ENCODE measurements at places on chromosomes 1 and 21.

GRCh38 chr1:116115476-116116439 lies 4.6 kb downstream of the MAB21L3 start:
- DNase-seq = no peak

DNA sequence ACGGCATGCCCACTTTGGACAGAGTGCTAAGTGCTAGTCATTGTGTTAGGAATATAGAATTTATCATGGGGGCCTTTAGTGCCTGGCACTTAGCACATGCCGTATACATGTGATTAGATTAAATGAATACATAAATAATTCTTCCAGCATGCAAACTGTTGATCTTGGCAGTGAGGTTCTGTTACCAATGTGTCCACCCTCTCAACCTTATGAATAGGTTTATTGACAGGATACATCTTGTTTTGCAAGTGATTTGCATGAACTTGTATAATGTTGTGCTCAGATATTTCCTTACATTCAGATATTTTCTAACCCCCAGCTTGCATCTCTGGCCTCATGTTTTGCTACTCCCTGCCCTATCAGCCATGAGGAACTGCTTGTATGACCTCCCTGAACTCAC lies 60.3 kb upstream of the ZNF648 start:
- no peak for DNase-seq

- no peak for DNase-seq
Measured at GRCh38 chr1:24980836-24981630, 51.0 kb upstream of the RUNX3 start.

GRCh38 chr1:117321680-117322609 lies 45.3 kb upstream of the MAN1A2 start:
- DNase-seq = no peak

DNA sequence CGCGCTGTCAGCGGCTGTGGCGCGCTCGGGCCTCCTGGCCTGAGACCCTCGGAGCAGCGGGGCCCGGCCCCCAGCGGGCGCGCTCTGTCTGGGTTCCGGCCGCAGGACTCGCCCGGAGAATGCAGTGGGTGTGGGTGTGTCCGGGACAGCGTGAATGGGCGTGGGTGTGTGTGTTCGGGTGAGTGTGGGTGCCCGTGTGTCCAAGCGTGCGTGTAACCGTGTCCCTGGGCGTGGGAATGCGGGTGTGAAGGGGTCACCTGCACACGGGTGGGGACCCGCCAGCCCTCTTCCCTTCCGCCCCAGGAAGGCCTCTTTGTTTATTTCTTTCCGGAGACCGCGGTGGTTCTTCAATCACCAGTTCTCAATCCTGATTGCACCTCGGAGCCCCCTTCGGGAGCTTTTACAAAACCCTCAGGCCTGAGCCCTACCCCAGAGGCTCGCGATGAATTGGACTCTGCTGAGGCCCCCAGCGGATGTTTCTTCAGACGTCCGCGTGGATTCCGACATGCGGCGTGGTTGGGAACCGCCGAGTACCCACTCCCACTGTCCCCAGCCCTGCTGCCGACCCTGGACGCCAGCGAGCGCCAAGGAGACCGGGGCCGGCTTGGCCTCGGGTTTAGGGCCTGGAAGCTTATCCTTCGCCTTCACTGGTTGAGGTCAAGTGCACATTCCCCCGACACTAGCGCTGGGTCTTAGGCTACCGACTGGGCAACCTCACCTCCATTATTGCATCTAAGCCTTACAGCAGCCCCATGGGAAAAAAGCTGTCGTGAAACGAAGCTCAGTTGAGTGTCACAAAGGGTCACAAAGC lies 19.3 kb downstream of the SERTAD4 start:
- DNase-seq = no peak

- no peak for DNase-seq
Measured at GRCh38 chr1:166184012-166184411, 17.2 kb upstream of the FAM78B start.

- DNase-seq = no peak
Measured at GRCh38 chr1:105684714-105685113, 1371.8 kb upstream of the PRMT6 start.

- no peak for DNase-seq
Measured at GRCh38 chr1:115073298-115074087, 15.8 kb downstream of the TSPAN2 start.

- DNase-seq = peak; percentile 77
Measured at GRCh38 chr1:168084396-168085231, 52.1 kb downstream of the GPR161 start.

GRCh38 chr1:101153692-101154091 lies 83.1 kb upstream of the S1PR1 start:
- DNase-seq = no peak

DNA sequence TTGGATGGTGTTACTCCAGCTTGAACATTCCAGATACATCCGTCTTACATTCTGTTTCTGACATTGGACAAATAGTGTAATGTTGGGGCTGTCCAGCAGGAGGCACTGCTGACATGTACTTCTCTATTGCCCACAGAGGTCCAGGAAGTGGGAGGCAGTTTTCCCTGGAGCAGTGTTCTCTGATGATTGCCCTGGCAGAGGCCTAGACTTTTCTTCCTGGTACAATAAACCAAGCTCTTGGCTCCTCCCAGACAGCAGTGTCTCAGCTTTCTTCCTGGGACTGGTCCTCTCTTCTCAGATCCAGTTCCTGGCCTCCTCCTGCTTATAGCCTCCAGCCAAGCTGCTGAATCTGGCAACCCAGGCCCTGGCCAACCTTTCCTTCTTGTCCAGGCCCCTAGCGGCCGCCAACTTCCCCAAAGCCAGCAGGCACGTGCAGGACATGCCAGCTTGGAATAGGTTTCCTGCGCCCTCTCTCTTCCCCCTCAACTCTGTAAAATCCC lies 14.9 kb upstream of the IFNLR1 start:
- peak; percentile 71 for DNase-seq

Measured in activated CD8-positive, alpha-beta memory T cell treated with anti-CD3 and anti-CD28 coated beads, Interleukin-2, amount 10 ng/mL, durations not matched to agents 7 days and 5 days (primary cell).